Stimulated activated CD4-positive, alpha-beta T cell treated with anti-CD3 and anti-CD28 coated beads, Interleukin-2, amount 100 ng/mL, for 4 hours (primary cell): ENCODE measurements at places on chromosomes 2 and 18.

- DNase-seq: no peak
These were observed 555.1 kb downstream of the BCL11A start for GRCh38 chr2:59998324-59998723.

GRCh38 chr2:145055651-145056050, 535.7 kb upstream of the ZEB2 start:
- DNase-seq: no peak

GRCh38 chr18:60017371-60017770, 117.6 kb downstream of the PMAIP1 start:
- no peak for DNase-seq

DNA sequence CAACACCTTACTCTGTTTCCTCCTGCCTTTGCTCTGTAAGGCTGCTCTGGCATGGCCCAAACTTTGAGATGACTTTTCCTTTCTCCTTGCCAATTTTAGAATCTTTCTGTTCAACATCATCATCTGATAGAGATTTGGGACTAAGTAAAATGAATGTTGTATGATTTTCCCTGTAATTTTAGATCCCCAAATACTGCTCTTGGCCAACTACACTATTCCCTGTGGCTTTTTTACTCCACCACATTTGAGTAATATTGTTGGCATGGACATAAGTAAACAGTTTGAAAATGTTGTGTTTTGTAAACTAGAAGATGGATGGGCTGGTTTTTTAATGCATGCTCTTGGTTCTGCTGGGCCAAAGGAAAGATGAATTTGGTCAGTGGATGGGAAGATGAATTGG, 12.1 kb downstream of the LTBP1 start:
- DNase-seq: no peak

DNA sequence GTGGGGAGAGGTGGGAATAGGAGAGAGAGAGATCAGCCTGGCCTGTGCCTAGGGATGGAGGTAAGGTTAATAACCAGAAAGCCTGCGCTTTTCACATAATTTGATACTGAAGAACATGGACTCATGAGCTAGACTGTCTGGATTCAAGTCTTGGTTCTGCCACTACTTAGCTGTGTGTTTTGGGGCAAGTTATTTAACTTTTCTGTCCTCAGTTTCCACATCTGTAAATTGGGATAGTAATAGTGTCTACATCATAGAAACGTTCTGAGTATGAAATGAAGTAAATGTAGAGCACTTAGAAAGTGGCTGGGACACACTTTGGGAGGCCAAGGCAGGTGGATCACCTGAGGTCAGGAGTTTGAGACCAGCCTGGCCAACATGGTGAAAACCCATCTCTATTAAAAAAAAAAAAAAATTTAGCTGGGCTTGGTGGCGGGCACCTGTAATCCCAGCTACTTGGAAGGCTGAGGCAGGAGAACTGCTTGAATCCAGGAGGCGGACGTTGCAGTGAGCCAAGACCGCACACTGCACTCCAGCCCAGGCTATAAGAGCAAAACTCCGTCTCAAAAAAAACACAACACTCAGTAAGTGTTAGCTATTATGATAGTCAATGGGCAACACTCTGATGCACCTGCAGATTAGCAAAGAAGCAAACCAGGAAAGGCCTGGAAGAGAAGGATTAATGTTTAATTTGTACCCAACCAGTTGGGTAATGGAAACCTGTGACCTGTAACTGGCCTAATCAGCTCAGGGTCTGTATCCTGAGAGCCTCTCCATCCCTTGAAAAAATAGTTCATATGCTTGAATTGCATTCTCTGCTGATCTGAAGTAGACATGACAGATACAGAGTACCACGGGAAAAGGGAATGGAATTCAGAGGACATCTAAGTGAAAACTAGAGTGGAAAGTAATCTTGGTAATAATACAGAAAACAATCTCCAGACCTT, 6.8 kb downstream of the GALM start:
- DNase-seq: no peak

DNA sequence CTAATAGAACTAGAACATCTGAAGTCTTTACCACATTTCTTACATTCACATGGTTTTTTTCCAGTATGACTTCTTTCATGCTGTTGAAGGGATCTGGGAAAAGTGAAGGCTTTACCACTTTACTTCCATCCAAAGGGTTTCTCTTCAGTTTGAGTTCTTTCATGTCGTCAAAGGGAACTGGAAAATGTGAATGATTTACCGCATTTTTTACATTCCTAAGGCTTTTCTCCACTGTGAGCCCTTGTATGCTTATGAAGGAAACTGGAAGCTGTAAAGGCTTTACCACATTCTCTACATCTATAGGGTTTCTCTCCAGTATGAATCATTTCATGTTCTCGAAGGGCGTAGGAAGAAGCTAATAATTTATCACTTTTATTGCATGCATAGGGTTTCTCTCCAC, 46.7 kb downstream of the NBEAL1 start:
- no peak for DNase-seq

- DNase-seq: no peak
These were observed 64.9 kb downstream of the CHST9 start for GRCh38 chr18:27120246-27120645.

GRCh38 chr2:37656512-37657423, 14.7 kb downstream of the CDC42EP3 start:
- DNase-seq: no peak

DNA sequence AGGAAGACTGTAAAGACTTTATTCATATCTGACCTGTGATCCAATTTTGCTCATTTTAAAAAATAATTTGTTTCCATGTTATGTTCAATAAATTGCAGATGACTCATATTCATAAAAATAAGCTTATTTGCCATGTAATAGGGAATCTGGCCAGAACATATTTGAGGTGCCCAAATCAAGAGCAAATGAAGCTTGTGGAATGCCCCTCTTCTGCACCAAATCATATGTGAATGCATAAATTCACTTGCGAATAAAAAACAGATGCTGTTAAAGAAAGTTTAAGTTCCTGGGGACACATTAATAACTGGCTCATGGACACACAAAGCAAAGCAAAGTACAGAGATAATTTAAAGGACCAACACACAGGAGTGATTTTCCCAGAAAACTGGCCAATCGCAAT, 279.0 kb upstream of the CDH2 start:
- DNase-seq: no peak

- DNase-seq: no peak
These were observed 10.7 kb downstream of the TFPI start for GRCh38 chr2:187543488-187543887.

DNA sequence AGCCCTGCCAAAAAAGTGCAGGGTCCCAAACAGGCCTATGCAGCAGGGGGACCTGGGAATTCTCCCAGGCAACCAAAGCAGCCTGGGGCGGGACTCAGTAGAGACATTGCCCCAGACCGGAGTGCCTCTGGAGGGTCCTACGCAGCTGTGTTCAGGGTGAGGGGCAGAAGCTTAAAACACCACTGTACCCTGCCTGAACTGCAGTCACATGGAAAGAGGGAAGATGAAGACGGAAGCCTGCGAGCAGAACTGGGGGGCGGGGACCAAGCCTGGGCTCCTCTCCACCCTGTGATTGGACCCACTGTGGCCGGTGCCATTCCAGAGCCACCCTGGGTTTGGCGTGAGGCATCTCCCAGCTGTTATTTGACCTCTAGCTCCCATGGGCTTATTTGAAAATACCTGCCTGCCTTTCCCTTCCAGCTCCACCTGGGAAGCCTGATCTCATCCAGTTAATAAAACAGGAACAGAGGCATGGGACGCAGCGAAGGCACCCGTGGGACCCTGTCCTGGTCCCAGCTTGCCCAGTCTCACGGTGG, 183.1 kb downstream of the SMAD2 start:
- no peak for DNase-seq

DNA sequence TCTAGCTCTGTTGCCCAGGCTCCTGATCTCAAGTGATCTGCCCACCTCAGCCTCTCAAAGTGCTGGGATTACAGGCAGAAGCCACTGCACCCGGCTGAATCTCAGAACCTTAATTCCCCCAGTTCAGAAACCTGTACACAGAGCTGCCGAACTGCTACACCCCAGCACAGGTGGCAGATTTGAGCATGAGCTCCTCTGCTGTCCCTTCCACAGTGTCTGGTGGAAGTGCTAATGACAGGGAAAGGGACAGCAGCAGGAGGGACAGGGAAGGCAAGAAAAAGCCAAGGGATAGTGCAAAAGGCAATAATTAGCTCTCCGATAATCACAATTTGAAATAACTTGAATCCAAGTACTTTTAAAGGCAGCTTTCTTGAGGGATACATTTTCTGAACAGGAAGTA, 211.4 kb upstream of the ZNF521 start:
- no peak for DNase-seq

DNA sequence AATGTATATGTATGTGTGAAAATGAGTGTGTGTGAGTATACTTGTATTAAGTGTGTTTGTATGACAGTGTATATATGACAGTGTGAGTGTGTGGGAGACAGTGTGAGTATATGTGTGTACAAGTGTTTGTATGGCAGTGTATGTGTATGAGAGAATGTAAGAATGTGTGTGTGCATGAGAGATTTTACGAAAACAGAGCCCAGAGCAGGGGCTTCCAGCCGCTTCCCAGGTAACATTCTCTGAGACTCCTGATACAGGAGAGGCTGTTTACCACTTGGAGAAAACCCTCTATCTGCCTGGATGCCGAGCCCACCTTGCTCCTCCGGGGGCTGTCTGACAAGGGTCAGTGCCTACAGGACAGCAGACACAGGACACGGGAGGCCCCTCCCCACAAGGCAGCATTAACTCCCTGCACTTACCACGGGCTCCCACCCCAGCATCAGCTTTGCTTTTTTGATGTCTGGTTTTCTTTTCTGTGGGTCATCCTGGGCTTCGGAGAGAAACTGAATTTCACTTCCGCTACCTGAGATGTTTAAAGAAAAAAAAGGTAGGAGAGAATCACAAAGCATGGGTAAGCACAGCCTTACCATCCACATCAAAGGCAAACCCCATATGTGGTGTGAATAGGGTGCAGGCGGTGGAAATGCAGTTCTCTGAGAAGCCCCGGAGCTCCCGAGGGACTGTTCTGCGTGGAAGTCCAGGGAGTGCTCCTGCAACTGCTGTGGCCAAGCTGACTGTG, 97.6 kb downstream of the UXS1 start:
- DNase-seq: no peak

DNA sequence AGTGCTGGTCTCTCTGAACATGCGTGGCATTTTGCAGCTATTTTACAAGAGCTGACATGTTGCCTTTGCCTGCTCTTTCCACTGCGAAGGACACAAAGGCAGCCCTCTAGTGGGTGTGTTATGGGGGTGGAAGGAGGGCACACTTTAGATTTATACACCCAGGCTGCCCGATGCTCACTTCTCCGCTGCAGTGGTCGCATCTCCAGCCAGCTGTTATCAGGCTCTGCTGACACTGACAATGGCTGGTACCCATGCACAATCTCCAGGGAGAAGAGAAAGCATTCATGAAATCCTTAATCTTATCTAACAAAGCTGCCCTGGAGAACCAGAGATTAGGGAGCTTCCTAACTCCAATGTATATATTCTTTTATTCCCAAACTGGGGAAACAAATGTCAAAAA, 113.5 kb downstream of the EPHA4 start:
- DNase-seq: no peak

- no peak for DNase-seq
These were observed 374.7 kb downstream of the LNPK start for GRCh38 chr2:175627405-175627804.

DNA sequence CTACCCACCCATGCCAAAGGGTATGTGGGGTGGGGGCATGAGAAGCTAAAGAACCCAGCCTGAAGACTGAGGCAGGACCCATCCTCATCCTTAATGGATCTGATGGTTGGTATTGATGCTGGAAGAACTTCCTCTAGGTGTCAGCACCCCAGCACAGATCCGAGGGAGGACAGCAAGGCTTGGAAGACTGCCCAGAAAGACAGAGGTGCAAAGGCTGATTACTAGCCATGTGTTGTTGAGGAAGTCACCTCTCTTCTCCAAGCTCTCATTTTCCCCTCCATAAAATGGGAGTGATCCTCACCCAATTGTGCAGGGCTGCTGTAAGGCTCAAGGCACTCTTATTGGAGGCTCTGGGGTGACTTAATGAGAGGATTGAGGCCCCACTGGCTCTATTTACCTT, 256.5 kb downstream of the CELF4 start:
- no peak for DNase-seq

GRCh38 chr2:199431746-199432213, 26.0 kb downstream of the SATB2 start:
- no peak for DNase-seq

DNA sequence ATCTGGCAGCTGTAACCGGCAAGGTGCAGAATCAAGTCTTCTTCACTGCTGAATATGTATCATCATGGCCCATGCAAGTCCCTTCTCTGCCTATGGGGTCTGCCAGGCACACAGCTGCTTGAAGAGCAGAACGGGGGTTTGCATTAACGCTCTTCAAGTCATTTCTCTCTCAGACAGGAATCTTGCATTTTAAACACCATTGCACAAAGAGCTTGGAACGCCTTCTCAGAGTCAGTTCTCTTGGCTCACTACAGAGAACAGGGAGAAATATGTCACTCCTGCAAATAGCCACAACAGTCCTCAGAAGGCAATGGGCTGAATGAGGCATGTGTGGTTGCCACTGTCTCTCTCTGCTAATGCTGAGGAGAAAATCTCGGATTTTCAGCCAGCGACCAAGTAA, 2173.5 kb upstream of the PIK3C3 start:
- no peak for DNase-seq

DNA sequence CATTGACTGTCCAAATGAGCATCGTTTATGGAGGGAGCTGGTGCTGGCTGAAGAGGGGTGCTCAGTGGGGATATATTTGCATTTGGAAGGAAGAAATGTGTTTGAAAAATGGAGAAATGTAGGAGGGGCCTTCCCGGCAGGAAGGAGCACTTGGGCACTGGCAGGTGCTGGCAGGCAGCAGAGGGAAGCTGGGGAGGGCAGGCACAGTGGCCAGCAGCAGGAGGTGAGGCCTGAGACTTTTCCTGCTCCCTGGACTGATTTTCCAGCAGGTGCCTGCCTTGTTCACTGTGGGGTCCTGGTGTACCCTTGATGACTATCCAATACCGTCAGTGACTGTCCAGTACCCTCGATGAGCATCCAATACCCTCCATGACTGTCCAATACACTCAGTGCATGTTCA, 20.8 kb upstream of the HPCAL1 start:
- DNase-seq: no peak

- no peak for DNase-seq
These were observed 38.0 kb upstream of the ACVR2A start for GRCh38 chr2:147806846-147807245.

DNA sequence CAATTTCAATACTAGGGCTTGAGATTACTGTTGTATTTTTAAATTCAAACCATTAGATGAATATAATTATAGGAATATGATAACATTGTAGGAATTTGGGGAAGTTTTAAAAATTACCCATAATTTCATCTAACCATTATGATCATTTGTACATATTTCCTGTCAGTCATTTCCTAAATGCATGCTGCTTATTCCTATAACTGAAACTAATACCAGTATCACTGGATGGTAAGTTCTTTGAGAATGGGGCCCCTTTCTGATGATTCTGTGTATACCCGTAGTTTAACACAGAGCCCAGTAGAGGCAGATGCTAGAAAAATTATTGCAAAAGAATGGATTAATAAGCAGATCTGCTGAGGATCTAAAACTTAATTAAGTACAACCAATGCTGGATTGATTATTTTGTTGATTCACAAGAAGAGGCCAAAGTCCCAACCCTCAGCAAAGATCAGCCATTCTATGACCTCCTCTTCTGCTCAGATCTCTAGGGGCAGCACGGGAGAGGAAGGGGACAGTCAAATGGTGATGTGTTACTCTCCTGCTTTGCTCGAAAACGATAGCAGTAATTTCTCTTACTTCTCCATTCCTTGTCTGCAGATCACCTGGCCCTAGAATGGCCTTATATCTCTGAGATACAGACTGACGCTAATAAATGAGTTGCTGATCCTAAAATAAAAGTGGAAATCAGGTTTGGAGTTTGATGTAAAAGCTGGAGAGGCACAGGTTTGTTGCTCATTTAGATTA, 69.5 kb upstream of the PELI1 start:
- DNase-seq: no peak

- DNase-seq: no peak
These were observed 5.3 kb downstream of the TWIST2 start for GRCh38 chr2:238853218-238853617.
